Cardiac septum (tissue), 1 donor: ENCODE measurements at places on chromosomes 16 and 17.

DNA sequence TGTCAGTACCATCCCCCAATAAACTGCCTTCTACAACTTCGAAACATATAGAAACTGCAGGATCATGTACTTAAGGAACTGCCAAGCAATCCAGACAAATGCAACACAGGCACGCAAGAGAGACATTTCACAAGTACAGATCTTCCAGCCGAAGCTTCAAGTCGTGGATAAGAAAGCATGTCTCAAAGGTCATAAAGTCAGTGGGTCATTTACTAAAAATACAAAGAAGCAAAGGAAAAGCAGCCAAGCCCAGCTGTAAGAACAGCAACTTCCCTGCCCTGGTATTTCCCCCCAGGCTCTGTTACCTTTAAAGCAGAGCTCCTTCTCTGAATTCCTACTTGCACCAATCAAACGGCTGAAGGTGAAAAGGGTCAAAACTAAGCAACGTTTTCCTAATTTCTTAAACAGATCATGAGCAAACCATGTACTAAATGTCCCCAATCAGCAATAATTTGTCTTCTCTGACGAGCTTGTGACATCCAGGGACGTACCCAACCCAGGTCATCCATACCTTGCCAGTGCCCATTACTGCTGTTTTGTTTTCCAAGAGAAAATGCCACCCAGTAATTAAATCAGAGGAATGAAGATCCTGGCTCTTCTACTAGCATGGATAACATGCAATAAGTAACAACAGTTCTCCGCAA is 1.7 kb downstream of the AKTIP start:
- no peak for DNase-seq

DNA sequence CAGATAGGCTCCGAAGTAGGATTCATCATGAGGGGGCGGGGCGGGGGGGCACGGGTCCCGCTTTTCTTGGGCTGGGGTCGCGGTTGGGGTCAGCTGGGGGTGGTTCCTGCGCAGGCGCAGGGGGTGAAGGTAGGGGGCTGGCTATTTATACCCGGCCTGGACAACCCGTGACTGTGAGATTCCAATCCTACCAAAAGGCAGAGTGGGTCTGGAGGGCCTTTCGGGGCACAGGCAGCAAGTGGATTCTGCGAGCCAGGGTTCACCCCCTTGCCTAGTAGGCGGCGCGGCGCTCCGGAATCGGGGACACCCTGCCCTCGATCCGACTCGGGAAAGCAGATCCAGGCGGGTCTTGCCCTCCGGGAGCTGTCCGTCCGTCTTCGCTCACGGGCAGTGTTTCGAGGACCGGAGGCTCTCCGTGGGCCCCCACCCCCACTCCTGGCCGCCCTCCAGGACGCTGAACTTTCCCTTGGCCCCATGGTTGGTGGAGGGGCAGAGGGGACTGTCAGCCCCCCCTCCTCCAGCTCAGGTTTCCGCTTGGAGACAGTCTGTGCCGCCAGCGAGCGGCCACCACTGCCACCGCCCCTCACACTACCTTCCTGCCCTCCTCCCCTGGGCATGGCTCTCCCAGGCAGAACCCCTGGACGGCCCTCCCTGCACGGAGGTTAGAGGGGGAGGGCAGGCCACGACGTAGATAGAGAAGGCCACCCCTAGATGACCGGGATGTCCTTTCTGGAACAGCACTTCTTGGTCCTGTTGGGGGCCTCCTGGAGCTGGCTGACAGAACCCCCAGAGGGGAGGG is 634 bp downstream of the SLC2A4 start:
- peak; percentile 84 for DNase-seq

GRCh38 chr17:66670206-66670605 is 164.7 kb upstream of the CACNG5 start:
- no peak for DNase-seq

GRCh38 chr17:64158831-64159590 is 29.1 kb upstream of the ERN1 start:
- no peak for DNase-seq

GRCh38 chr16:89330177-89330856 is 112.8 kb downstream of the ZNF778 start:
- no peak for DNase-seq

- no peak for DNase-seq
Observed at GRCh38 chr17:38415250-38416194, 12.7 kb upstream of the ARHGAP23 start.

DNA sequence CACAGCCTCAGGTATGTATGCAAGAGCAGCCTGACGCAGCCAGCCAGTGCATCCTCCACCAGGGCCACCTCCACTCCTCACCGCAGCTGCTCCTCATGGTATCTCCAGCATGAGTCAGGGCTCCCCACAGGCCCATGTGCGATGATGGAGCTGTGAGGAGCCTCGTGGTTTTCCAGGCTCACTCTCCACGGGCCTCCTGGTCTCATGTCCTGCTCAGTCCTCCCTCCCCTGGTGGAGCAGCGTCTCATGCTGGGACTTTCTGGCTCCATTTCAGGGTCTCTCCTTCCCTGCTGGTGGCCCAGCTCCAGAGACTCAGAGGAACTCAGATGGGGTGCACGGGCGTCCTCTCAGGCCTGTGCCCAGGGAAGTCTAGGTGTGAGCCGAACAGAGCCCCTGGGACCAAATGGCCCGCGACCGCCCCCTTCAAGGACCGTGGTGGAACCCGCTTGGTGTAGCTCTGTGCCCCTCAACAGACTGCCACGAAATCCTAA is 70.4 kb downstream of the METRNL start:
- DNase-seq: peak; percentile 64

DNA sequence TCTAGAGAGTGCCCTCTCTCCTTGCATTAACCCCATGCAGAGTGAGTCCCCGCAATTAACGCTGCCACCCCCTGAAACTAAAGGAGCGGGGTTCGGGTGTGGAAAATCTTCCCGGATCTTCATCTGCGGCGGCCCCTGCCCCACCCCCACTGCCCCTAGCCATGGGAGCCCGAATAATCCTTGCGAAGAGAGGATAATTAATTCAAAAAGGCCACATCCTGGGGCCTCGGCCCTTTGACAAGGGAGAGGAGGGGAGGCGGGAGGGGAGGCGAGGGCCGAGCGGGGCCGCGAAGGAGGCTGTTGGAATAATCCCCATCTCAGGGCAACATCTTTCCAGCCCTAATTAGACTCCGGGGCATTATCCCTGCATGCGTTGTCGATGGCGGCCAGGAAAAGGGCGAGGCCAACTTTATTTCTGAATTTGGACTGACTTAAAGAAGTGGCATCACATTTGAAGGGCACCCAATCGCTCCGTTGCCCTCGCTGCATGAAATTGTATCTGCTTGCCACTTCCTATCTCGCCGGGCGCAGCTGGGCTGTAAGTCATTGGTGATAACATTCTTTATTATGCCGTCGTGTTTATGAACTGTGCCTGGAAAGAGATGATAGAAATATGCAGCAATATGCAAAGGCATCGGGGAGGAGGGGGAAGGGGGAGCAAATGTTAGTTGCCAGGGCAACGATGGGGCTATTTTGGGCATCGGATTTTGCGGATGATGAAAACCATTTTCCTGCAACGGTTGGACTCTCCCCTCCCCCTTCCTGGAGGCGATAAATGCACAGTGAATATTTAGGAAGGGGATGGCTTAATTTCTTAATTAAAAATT is 387.1 kb upstream of the TNRC6C start:
- peak; percentile 65 for DNase-seq

- no peak for DNase-seq
Observed at GRCh38 chr16:29911676-29912010, 11.4 kb downstream of the ASPHD1 start.

- DNase-seq: no peak
Observed at GRCh38 chr17:19274893-19275292, 37.7 kb downstream of the EPN2 start.

GRCh38 chr17:56596691-56597494 is 3.4 kb downstream of the NOG start:
- no peak for DNase-seq

DNA sequence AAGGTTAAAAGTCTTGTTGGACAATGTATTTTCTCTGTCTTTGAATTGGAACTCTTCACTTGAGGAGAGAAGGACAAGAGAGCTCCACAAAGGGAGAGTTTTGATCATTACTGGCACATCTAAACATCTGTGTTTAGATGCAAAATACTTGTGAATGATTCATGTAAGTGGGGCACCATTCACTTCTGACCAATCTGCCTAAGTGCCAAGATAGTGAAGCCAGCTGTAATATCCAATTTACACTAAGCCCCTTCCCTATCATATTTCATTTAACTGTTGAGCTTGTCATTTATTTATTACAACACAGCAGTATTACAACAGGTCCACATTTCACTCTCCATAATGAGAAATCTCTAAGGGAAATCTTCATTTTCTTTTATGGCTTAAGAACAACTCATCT is 832.3 kb upstream of the GOT2 start:
- DNase-seq: no peak

DNA sequence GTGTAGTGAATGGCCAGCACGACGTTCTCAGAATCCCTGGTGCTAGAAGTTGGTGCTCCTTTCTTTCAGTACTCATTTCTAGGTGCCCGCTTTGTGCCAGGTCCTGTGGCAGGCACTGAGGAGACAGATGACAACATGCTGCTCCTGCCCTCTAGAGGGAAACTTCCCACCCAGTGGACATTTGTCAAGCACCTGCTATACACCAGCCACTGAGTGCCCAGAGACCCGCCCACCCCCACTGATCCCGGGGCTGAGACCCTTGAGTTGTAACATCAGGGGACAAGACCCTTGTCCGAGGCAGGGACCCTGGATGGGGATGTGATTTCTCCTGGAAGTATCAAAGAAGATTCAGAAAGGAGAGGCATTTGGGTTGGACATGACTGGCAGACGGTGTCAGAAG is 25.1 kb downstream of the UNC13D start:
- DNase-seq: no peak

GRCh38 chr16:77840673-77841501 is 52.5 kb downstream of the VAT1L start:
- DNase-seq: no peak

GRCh38 chr17:67090341-67090740 is 46.0 kb downstream of the CACNG1 start:
- no peak for DNase-seq

GRCh38 chr17:9472094-9472493 is 103.5 kb downstream of the STX8 start:
- DNase-seq: no peak

- DNase-seq: no peak
Observed at GRCh38 chr17:49452201-49452600, 37.5 kb upstream of the PHB1 start.

DNA sequence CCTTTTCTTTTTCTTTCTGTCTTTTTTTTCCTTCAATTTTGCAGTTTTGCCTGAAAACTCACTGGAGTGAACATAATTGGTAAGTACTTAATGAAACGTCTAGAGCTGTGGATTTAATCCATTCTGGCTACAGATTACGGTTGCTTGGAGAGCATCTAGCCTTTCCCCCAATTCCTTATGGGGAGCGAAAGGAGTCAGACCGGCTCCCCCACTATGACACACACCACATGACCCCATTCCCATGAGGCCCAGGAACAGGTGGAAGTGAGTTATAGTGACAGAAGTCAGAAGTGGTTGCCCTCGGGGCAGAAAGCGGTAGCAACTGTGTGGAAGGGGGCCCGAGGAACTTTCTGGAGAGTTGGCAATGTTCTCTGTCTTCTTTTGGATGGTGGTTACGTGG is 41.2 kb downstream of the EMP2 start:
- DNase-seq: no peak

DNA sequence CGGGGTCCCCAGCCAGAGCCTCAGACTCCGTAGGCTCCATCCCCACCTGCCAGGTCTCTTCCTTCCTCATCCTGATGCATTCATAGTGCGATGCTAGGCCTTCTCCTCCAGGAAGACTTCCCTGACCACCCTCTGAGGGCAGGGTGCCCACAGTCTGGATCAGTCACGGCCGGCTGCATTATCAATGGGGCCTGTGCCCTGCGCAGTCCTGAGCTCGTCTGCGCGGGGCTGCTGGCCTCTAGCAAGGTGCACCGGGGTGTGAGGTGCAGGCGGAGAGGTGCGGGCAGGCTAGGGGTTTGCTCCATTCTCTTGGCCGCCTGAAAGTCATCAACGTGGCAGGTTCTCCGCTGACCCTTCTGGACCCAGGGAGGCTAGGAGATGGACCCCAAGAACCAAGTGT is 56.9 kb upstream of the ACSF3 start:
- DNase-seq: no peak

GRCh38 chr17:78142119-78142861 is 3.9 kb upstream of the C17orf99 start:
- DNase-seq: no peak

GRCh38 chr16:70612931-70613330 is 33.4 kb upstream of the IL34 start:
- no peak for DNase-seq

DNA sequence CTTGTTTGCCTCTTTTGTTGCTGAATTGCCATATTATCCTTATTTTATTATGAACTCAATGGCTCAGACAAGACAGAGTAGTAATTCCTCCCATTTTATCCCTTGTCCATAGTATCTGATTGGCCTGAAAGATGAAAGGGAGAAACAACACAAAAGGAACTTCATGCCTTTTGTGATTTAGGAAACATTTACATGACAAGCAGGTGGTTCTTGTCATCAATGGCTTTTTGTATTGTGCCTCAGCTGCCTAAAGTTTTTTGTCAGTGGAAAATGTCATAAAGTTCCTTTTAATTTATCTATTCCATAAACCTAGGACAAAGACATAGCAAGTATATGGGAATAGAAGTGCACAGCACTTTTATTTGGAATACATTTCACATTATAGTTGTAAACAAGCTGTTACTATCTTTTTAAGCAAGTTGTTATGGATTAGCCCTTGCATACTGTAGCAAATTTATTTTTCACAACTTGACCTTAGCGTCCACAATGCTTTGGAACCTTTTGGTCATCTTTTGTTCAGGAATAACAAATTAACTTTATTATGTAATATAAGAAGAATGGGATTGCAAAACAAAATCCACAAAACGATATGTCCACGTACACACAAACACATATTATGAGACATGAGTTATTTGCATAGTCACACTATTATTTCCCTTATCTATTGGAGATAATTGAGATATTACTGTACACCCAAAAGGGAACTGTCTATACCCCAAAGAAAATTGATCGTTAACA is 12.4 kb upstream of the MPHOSPH6 start:
- no peak for DNase-seq

GRCh38 chr17:9644910-9645751 is at the start of gene USP43:
TSS of gene USP43 (plus strand) at chr17:9645517. CDS start at chr17:9645633, 116 bp downstream.
- no peak for DNase-seq

GRCh38 chr16:26273607-26274006 is 581.8 kb downstream of the HS3ST4 start:
- no peak for DNase-seq

GRCh38 chr17:76246080-76247066 is 6.1 kb upstream of the RNF157 start:
- no peak for DNase-seq

DNA sequence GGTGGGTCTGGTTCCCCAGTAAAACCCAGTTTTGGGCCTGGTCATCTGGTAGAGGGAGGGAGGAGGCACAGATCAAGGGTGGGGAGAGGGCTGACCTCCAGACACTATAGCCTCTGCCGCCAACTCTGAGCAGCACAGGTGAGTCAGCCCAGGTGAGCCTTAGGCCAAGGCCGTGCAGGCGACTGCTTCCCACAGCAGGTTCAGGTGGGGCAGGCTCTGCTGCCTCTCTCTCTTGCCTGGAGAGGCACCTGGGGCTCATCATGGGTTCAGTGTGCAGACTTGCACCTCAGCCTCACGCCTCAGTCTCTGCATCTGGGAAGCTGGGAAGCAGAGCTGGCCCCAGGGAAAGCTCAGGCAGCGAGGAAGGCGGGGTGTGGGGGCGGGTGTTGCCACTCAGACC is 37.8 kb upstream of the IL34 start:
- no peak for DNase-seq
